RCC 7860 (cell line): ENCODE measurements at places on chromosomes 5 and 9.

DNA sequence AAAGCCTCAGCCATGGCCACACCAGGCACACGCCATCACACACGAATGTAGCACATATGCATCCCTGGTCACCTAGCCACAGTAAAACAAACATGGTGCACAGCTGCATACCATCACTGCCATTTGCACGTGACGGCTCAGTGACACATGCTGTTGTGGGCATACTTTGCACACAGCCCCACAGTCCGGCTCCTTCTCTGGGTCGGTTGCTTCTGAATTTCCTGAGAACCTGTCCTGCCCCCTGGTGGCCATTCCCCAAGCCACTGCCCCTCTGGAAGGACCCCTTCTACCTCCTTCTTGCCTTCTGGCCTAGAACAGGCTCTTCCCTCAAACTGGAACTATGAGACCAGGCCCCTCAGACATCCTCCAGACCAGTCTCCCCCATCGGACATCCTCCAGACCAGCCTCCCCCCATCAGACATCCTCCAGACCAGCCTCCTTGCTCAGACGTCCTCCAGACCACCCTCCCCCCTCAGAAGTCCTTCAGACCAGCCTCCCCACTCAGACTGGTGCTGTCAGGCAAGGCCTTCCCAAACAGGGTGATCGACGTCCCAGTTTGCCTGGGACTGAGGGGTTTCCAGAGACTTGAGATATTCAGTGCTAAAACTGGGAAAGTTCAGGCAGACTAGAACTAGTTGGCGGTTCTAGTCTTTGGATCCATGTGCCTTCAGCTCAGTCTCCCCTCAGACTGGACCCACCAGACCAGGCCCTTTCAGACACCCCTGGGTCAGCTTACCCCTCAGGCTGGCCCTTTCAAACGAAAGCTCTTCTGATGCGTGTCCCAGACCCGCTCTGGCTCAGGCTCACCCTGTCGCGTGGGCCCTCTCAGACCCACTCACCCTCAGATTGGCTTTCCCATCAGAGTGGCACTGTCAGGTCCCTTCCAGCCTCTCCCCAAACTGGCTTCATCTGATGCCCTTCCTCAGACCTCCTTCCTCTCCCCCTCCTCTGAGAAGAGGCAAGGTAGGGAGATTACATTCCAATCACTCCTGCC is 24.3 kb upstream of the ENHO start:
- DNase-seq: peak; percentile 38

DNA sequence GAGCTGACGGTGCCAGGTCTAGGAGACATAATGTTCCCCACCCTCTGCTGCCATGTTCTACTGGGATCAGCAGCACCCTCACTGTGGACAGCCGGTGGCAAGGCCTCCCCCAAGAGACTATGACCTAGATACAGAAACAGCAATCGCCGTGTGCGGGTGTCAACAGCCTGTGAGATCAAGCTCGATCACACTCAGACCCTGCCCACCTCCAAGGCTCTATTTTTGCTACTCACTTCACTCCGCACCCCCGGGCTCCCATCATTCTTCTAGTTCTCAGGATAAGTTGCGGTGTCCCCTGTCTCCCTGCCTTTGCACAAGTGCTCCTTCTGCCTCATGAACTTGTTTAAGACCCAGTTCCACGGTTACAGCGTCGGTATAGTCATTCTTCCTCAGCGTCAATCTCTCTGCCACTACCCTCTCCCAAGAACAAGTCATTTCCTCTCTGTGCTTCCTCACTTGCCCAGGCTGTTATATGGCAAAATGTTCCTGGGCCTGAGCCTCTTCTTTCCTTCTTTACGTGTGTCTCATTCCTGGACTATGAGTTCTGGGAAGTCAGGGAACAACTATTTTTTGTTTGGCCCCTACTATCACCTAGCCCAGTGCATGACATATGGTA is 5.4 kb upstream of the DOCK8 start:
- no peak for DNase-seq

- peak; percentile 63 for DNase-seq
Observed at GRCh38 chr5:39948867-39949468, 524.2 kb upstream of the DAB2 start.

DNA sequence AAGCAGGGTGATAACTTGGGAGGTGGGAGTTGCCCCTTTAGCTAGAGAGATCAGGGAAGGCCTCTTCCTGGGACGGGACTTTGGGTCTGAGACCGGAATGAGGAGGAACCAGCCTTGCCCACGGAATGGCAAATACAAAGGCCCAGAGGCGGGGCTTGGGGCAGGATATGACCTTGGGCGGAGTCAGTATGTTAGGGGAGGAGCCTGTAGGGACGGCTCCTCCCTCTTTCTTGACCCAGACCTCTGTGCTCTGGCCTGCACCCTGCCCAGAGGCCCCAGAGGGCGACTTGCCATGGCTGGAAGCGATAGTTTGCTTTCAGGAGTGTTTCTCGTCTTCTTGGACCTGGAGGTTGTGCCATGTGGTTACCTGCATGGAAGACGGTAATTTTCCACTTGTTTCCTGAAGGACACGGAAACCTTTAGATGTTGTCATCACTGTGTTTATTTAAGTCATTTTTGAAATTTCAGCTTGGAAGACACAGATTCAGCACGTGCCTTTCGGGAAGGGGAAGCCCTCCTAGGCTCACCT is 85.6 kb downstream of the DAB2IP start:
- DNase-seq: no peak

DNA sequence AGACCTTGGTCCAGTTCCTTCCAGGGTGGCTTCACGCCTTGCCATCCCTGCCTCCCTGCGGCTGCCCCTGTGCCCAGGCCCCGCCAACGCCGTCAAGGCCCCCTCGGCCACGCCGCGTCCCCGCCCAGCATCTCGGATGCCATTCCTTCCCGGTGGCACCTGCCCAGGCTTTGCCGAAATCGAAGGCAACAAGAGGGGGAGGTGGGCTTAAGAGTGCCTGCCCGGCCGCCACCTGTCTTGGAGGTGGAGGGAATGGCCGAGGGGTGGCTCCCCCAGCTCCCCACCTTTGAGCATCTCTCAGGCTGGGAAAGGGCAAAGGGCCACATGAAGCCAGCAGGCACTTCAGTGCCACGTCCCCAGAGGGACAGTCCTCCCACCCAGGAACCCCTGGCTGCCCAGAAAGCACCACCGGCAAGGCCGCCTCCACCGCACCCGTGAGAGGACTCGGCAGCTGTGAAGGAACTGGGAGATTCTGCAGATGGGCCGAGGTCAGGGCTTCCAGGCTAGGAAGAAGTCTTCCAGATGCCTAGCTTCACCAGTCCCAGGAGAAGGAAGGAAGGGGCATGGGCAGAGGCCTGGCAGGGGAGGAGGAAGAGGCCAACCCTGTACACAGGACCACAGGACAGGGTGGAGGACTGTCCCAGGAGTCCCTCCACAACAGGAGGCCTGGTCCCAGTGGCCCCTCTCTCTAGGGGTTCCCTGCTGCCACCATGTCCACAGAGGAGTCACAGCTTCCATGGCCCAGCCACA is 218.0 kb downstream of the FANCC start:
- no peak for DNase-seq

DNA sequence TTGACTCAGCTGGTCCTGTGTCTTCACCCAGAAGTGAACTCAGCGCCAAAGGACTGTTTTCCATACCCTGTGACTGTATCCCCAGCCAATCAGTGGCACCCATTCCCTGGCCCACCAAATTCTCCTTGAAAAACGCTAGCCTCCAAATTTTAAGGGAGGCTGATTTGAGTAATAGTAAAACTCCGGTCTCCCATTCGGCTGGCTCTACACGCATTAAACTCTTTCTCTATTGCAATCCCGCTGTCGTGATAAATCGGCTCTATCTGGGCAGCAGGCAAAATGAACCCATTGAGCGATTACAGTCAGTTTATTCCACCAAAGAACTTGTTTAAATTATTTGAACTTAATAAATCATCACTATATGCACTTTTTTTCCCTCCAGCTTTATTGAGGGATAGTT is 55.9 kb upstream of the PPP1R26 start:
- no peak for DNase-seq

DNA sequence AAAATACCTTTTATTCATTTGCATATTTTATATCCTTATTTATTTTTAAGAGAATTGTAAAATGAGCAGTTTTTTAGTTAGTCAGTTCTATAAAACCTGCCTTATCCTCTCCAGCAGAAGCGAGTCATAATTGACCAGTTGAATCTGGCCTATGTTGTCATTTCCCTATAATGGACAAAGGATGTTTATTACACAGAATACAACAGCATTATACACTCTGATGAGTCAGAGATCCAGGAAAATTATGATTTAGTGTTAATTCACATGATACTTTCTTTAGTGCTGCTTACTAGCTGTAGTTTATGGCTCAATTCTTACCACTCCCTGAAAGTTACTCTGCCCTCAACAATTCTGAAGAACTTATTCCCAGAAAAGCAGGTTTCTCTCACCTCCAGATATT is 26.8 kb upstream of the LURAP1L start:
- no peak for DNase-seq

DNA sequence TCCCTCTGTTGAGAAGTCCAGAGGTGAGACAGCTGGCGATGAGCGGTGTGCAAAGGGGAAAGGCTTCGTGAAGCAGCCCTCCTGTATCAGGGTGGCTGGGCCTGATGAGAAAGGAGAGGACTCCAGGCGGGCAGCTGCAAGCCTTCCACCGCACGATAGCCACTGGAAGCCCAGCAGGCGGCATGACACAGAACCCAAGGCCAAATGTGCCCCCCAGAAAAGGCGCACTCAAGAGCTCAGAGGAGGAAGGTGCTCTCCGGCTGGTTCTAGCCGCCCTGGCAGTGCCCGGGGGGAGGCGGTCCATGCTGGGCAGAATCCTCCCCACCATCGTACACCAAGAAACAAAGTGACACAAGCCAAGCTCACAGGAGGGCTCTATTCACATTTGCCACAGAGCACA is 60.3 kb downstream of the TEX10 start:
- DNase-seq: no peak
